GM06990 (cell line): ENCODE measurements at places on chromosomes 11 and 22.
A peak's percentile ranks its signal among the peaks of the same experiment; 100 is the strongest.

- DNase-seq: no peak
These were observed 36.2 kb downstream of the DLG2 start for GRCh38 chr11:85590848-85591483.

GRCh38 chr11:14687943-14688627 is 44.5 kb downstream of the PDE3B start:
- DNase-seq: no peak

GRCh38 chr11:73404048-73404447 is 27.8 kb downstream of the RELT start:
- DNase-seq: no peak

DNA sequence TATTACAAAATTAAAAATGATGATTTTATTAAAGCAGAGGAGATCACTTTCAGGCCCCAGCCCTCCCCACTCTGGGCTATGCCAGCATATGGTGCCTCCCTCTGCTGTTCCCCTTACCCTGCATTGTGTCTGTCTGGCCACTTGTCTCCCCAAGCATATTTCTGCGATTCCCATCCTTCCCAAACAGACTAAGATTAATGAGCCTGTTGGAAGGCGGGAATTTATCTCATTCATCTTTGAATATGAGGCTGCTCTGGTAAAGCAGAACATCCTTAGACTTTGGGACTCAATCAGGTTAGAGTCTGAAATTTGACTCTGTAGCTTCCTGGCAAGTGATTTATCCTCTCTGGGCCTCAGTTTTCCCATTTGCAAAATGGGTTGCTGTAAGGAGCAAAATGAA is 25.7 kb downstream of the AMPD3 start:
- no peak for DNase-seq

DNA sequence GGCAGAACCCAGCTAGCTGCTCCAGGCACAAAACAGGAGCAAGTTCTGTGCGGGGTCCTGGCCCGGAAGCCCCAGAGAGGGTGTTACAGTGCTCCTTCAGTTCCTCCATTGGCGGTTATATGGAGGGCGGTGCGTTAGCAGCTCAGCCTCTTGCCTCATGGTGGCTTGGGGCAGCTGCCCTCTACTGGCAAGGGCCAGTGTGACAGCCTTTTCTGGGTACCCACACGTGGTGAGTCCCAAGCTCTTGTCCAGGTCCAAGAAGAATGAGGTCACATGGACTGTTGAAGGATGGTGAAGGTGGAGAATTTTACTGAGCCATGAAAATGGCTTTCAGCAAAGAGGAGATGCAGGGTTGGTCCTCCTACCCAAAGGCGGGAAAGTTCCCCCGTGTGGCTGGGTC is 100.5 kb downstream of the WT1 start:
- DNase-seq: no peak

DNA sequence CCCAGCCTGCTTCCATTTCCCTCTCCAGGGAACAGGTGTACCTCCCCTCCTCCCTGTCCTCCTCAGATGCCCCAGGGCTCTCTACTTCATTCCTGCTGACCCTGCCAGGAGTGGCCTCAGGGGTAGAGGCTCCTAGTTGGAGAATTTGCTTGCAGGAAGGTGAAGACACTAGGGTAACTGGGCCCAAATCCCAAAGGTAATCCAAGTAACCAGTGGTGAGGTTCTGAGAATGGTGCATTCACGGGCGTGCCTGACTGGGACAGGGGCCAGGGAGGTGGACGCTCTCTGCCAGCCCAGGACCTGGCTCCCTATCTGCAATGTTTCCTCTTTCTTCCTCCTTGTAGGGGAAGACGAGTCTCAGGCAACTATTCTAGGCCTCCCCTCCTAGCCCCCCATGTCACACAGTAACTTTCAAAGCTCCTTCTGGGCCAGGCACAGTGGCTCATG is 2.9 kb downstream of the SLC35C1 start:
- DNase-seq: no peak

GRCh38 chr11:102307727-102308038 is 9.6 kb upstream of the BIRC3 start:
- no peak for DNase-seq

DNA sequence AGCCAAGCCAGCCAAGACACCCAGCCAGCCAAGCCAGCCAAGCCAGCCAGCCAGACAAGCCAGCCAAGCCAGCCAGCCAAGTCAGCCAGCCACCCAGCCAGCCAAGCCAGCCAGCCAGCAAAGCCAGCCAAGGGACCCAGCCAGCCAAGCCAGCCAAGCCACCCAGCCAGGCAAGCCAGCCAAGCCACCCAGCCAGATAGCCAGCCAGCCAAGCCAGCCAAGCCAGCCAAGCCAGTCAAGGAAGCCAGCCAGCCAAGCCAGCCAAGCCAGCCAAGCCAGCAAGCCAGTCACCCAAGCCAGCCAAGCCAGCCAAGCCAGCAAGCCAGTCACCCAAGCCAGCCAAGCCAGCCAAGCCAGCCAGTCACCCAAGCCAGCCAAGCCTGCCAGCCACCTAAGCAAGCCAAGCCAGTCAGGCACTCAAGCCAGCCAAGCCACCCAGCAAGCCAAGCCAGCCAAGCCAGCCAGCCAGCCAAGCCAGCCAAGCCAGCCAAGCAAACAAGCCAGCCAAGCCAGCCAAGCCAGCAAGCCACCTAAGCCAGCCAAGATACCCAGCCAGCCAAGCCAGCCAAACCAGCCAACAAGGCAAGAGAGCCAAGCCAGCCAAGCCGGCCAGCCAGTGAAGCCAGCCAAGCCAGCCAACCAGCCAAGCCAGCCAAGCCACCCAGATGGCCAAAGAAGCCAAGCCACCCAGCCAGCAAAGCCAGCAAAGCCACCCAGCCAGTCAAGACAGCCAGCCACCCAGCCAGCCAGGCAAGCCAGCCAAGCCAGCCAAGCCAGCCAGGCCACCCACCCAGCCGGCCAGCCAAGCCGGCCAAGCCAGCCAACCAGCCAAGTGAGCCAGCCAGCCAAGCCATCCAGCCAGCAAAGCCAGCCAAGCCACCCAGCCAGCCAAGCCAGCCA is 33.3 kb downstream of the CCT8L2 start:
- DNase-seq: no peak

DNA sequence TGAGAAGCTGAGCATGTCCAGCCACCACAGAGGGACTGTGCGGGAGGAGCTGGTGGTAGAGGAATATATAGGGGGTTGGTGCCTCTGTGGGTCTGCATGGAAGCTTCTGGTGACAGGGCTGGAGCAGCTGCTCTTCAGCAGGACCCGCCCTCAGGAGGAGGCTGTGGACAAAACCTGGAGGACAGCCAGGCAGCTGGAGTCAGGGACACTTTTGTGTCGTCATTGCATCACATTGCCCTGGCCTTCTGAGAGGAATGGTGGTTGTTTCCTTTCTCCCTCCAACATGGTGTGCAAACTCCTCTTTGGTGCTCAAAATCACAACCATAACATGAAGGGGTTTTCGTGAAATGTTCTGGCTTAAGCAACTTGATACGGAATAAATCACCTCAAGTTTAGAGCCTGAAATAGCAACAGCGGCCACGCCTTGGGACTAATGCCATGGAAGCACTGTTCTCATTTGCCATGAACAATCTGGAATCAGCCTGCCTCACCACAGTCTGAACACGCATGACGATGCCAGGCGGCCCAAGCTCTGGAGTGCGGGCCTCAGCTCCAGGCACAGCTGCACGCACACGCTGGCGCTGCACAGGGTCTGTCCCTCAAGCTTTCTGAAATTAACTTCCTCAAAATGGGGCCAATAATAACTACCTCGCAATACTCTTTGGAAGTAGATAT is 17.1 kb upstream of the CSRP3 start:
- DNase-seq: no peak

DNA sequence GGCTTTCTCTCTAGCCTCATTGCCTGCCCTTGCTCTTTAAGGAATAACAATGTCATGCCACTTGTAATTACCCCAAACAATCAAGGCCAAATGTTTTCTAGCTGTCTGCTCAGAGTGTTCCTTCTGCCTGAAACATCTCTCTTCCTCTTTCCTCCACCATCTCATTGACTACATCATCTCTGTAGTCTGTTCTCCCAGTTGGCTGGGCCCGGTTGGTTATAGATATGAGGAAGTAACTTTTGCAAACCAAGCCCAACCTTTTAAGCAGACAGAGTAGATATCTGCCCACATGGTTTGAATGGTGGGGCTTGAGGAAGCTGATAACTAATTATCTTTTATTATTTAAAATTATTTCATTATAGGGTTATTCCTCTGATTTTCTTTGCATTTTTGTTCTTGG is 104.5 kb downstream of the NTM start:
- no peak for DNase-seq

DNA sequence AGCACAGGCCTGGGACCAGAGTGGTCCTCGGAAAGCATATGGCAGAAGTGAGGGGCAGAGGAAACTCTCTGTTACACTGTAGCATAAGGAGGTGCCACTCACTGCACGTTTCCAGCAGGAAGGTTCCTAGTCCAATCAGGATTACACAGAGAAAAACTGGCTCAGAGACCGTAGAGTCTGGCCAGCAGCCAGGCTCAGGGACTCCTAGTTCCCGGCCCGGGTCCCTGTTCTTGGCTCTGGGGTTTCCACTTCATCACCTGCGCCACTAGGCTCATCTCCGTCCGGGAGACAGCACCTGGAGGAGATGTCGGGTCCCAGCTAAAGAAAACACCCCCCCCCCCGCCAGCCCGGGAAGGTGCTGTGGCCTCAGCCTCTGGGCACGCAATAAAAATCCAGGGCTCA is 1.1 kb downstream of the TTLL12 start:
- no peak for DNase-seq

GRCh38 chr22:20607157-20607907 is 99.9 kb downstream of the MED15 start:
- DNase-seq: no peak

- no peak for DNase-seq
These were observed 6.5 kb downstream of the SYT13 start for GRCh38 chr11:45279645-45280044.

GRCh38 chr11:74195828-74196227 is 24.7 kb downstream of the PPME1 start:
- no peak for DNase-seq

DNA sequence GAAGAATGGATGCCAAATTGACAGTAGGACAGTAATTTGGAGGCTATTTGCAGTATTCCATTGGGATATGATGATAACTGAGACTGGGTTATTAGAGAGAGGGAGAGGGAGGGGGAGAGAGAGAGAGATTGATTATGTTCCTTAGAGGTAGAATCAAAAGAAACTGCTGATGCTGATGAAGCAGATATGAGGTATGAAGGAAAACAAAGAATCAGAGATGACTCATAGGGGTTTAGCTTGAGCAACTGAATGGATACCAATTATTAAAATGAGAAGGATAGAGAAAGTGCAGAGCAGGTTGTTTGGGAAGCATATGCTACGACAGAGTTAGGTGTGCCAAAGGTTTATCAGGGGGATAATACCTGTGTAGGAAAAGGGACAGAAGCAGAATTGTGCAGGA is 12.8 kb upstream of the NUCB2 start:
- DNase-seq: no peak

- DNase-seq: peak; percentile 86
These were observed 128.7 kb upstream of the TOP3B start for GRCh38 chr22:22111267-22111751.

DNA sequence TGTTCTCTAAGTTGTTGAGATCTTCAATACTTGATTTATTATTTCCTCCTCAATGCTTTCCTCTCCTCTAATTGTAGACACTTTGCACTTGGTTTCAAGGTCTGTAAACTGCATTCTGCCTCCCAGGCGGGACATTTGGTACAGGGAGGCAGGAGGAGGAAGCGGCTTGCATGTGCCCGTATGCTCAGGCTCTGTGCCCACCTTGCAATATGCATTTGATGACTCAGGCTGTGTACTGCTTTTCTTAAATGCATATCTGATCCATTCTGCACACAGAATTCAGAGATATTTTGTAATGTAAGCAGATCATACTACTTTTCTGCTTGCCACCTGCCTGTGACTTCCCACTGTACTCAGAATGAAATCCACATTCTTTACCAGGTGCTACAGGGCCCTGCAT is 55.0 kb downstream of the FZD4 start:
- DNase-seq: no peak

DNA sequence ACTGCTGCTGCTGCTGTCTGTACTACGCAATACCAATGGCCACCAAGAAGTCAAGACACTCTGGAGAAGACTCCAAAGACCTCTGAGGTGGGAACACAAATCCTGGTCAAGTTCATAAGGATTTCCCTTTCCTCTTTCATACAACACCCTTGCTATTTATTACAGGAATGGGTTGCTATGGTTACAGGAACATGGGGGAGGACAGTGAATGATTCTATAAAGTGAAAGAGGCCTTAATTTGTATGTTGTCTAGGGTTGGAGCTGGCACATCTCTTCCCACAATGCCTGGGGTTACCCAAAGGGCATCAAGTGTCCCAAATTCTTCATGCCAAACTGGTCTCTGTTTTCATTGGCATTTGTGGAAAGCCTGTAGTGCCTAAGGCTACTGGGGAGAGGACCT is 11.4 kb upstream of the SEC14L3 start:
- DNase-seq: no peak

GRCh38 chr11:63613517-63614135 is 607 bp downstream of the PLAAT3 start:
- DNase-seq: peak; percentile 46

DNA sequence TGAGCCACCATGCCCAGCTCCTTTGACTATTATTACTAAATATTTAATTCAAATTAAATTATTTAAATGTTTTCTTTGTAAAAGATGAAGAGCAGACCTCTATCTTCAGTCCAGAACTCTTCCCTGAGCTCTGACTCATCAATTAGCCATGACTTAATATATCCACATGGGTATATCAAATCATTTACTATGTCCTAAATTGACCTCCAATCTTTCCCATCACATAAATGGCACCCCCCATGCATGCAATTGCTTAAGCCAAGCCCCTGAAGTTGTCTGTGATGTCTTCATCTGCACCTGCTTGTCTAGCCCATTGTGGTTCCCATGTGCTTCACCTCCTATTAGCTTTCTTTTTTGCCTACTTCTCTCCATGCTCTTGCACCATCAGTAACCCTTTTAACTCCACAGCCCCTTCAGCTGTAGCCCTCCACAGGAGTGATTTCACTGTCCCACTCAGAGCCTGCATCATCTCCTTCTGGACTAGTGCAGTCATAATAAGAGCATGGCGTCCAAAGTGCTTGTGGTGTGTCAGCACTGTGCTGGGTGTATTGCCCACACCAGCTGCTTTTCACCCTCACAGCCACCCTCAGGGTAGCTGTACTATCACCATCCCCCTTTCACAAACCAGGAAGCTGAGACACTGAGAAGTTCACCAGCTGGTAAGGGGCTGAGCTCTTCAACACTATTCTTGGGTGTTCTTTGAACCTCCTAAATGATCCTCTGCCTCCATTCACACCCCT is 11.8 kb upstream of the THY1 start:
- no peak for DNase-seq

- no peak for DNase-seq
These were observed at the start of gene SULT4A1 for GRCh38 chr22:43862074-43862881. SULT4A1 (minus strand) TSS chr22:43862513; CDS start chr22:43862382, 131 bp downstream.

GRCh38 chr11:120034881-120035630 is 102.9 kb downstream of the TRIM29 start:
- no peak for DNase-seq

- no peak for DNase-seq
These were observed 82.3 kb downstream of the JRKL start for GRCh38 chr11:96472085-96472484.
